Stimulated activated CD4-positive, alpha-beta T cell treated with anti-CD3 and anti-CD28 coated beads, TNF-alpha, amount 100 ng/mL, for 24 hours (primary cell): ENCODE measurements at places on chromosomes 7 and 10.

DNA sequence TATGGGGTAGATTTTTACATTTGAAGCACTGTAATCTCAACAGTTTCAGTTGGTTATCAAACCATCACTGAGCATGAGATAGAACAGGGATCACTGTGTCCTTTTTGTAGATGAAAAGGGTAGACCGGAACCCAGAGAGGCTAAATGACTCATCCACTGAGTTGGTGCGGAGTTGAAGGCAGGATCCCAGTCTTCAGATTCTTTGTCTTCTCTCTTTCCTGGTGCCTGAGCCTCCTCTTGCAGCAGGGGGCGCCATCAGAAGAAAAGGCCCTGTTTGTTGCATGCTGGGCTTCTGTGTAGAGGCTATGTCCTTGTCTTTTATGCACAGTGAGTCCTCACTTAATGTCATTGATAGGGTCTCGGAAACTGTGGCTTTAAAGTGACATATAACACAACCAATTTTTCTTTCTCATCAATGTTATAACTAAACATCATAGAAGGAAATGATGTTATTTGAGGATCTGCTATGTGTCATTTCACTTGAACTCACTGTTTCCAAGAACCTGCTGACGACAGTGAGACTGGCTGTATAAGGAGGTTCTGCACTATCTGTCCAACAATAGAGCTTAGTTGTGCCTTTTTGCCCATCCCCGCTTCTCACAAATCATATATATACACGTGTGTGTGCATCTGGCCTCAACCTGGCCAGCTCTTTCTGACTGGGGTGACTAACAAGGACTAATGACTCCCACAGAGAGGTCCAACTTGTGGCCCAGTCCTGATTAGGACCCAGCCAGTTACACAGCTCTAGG lies 14.3 kb downstream of the ZNF282 start:
- DNase-seq, result peak; percentile 48

DNA sequence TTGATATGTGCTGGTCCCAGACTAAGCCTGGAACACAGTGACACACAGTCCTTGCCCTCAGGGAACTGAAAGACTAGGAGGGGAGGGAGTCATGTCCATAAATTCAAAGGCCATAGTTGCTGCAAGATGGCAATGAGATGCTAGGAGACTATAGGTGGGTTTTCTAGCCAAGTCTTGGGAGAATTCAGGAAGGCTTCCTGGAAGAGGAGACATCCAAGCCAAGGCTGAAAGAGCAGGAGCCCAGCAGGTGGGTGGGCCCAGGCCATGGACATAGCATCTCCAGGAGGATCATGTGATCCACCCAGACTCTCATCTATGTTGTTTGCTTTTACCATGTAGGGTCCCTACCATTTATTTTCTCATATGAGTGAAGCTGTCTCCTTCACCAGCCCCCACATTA lies 335.1 kb downstream of the DPP6 start:
- no peak for DNase-seq

- no peak for DNase-seq
Measured at GRCh38 chr10:110048781-110049180, 41.0 kb downstream of the ADD3 start.

DNA sequence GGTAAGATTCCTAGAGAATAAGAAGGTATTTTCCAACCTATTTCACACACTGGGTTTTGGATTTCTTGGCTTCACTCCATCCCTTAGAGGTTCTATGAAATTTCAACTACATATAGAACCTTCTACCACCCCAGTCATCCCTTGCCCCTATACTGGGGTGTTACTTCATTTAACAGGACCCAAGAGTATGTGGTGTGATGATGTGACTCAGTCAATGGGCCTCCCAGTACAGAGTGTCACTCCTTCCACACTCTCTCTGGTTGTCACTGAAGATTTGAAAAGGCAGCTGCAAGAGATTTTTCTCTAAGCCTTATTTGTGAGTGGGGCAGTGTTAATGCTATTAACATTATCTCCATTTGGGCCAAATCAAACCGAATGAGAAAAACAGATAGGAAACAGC lies 33.5 kb downstream of the FGFBP3 start:
- DNase-seq, result no peak

GRCh38 chr7:17405786-17406185 lies 107.3 kb downstream of the AHR start:
- no peak for DNase-seq

GRCh38 chr10:112389271-112389822 lies 15.4 kb downstream of the ACSL5 start:
- peak; percentile 38 for DNase-seq

GRCh38 chr10:44178856-44179255 lies 206.0 kb downstream of the CXCL12 start:
- no peak for DNase-seq

DNA sequence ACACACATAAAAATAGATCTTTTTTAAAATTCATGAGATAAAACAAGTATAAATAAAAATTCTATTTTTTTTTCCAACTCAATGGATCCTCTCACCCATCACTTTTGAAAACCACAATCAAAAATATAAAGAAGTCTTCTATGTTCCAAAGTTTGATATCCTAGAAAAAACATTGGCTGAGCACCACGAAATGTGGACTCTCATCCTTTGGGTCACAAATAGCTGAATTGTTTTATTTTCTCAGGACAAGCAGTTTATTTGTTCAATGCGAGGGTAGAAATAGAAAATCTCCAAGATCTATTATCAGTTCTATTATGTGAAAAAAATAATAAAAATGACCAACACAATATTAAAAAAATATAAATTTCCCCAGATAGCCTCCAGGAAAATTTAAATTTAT lies 310.5 kb upstream of the DGKB start:
- no peak for DNase-seq

GRCh38 chr7:49425277-49425818 lies 348.1 kb upstream of the VWC2 start:
- no peak for DNase-seq

DNA sequence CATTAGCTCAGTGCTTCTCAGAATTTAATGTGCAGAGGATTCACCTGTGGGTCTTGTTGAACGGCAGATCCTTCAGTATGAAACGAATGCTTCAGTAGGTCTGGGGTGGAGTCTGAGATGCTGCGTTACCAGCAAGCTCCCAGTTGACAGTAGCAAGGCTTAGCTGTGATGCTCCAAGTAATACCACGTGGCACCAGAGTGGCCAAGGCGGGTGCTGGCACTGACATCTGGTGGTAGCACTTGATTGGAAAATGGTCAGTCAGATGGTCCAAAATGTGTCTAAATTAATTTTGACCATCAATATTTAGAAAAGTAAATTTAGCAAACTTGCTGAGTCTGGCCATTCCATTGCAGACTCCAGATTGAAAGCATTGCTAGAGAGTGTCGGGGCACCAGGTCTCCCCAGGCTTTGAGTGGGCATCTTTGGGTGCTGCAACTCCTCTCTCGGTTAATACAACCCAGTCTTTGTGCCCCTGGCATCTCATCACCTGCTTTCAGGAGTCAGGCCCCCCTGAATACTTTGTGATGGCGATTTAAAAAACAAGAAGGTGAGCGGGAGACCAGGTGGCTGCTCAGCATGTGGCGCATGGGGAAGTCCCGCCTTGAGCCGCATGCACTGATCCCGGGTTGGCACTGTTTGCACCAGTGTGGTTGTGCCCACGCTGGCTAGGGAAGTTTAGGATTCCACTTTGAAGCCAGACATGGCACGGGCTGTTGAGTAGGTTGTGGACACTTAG lies 130.1 kb downstream of the NT5C2 start:
- no peak for DNase-seq

GRCh38 chr10:12594448-12594944 lies 245.1 kb downstream of the CAMK1D start:
- peak; percentile 23 for DNase-seq

DNA sequence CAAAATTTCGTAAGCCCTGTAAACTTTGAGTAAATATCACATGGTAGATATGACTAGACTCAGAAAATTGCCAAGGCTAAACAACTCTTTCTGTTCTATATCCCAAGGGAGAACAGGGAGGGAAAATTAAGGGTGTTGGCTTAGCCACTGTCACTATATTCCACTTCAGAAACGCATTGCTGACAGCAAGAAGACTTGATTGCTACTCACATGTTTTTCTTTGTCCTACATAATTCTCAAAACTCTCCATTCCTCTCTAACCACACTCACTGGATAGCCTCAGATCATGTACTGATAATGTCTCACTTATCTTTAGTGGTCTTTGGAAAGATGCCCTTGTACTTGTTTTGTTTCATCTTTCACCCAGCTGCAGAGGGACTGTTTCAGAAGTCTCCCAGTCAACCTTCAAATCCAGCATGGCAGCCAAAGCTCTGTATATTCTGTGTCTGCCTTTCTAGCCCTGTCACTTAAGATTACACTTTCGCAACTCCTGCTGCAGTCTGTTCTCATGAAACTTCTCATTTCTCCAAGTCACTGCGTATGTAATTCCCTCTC lies 582.4 kb upstream of the FZD8 start:
- DNase-seq, result no peak

DNA sequence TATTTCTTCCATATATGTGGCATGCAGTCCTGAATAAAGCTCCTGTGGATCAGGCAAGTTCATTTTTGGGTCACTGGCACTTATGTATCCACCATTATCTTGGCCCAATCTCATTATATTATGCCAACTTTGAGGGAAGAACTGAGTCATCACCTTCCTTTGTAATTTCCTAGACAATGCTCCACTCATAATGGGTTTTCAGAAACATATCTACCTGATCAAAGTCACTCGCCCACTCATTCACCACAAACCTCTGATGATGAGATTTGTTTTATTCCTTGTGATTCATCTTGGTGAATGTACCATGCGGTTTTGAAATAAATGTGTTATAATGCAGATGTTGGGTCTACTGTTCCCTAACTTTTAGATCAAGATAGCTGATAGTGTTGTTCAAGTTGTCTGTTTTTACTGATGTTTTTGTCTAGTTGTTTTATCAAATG lies 525.8 kb downstream of the KIF20B start:
- DNase-seq, result peak; percentile 21

DNA sequence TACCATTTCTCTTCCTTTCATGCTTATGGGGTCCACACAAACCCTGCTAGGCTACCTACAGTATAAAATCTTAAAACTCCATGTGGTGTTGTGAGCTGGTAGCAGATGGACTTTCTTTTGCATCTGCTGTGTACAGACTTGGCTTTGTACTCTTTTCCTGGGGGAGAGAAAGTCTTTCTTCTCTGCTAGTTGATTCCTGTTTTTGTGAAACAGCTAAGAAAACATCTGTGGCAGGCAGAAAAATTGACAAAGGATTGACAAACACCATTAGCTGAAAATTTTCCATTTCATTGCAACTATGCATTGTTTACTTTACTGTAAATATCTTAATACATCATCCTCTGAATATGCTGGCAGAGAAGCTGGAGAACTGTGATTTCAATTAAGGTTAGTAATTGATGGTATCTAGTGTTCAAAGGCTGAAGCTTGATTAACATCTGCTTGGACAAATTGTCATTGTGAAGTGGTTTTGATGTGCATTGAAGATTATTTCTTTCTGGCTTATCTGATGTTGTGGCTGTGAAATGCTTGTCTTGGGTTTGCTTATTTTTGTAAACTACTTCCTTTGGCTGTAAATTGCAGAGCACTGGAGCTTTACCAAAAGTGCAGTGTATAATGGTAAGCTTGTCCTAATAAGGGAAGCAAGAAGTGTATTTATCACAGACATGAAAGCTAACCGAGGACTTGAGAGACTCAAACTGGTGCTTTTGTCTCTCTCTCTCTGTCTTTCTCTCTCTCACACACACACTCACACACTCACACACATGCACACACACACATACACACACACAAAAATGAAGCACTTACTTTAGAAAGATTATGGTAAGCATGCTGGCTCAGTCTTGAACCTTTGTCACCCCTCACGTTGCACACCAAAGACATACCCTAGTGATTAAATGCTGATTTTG lies at the start of gene FOXP2:
Gene FOXP2 (plus strand): TSS at position 660 of the 908 bp plus-strand sequence. CDS start 11,697 bp downstream, outside the sequence.
- no peak for DNase-seq

GRCh38 chr7:135333200-135333599 lies 99.6 kb downstream of the STRA8 start:
- no peak for DNase-seq

- DNase-seq, result no peak
Measured at GRCh38 chr10:124016804-124017375, 76.5 kb downstream of the CHST15 start.

GRCh38 chr10:94214481-94214893 lies 148.3 kb downstream of the NOC3L start:
- no peak for DNase-seq

- no peak for DNase-seq
Measured at GRCh38 chr7:142384493-142384922, 126.7 kb upstream of the PRSS58 start.

DNA sequence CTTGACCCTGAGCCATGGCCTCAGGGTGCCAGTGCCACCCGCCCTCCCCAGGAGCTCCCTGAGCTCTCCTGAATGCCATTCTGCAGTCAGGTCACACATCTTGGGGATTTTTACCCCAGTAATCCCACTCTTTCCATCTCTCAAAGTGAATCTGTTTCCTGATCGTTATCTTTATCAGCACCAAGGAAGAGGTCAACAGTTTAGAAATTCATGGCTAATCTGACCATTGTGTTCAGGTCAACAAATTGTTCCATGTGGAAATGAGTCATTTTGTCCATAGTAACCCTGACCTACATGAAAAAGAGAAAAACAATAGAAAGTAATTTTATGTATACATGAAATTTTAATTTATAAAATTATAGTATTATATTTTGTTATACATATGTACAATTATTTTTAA lies 28.8 kb upstream of the ZNF488 start:
- DNase-seq, result no peak

GRCh38 chr7:739983-740942 lies 13.2 kb upstream of the PRKAR1B start:
- DNase-seq, result no peak

DNA sequence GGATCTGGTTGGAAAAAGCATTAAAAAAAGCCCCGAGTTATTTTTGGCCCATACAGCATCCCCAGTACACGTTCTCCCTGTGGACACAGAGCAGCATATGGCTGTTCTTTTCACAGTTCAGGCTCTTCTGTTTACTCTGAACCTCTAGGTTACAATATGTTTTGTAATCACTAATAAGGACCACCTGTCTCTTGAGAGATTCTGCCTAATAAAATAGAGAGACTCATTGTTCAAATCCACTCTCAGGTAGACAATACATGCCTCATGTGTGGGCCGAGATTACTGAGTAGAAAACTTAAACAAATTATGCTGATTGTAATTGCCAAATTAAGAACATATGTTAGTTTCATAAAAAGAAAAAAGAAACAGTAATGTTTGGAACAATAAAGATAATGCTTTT lies 647.7 kb downstream of the GRM8 start:
- no peak for DNase-seq

DNA sequence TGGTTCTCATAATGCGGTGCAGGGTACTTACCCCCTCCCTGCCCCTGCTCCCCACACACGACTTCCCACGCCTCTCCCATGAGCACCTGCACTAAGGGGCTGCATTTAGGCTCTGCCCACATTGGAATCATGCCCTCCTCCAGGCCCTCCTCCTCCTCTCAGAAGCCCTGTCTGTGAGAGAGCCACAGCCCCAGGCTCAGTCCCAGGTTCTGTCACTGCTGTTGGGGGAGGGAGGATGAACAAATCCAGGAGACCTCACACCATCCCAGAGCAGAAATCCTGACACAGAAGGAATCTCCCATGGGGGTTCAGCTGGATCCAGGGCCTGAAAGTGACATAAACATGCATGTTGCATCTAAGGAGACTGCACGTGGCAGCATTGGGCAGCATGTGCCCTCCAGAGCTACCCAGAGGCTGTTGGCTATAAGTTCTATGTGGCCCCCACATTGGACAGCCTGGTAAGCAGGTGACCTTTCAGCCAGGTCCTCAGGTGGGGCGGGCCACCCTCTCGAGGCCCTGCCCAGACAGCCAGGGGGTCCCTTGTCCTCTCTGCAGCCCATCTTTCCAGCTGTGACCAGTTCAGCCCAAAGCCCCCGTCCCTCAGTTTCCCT lies 1.6 kb upstream of the PILRA start:
- DNase-seq, result no peak

- no peak for DNase-seq
Measured at GRCh38 chr7:93036149-93036640, 81.6 kb downstream of the SAMD9 start.

GRCh38 chr10:34360984-34361383 lies 454.1 kb downstream of the PARD3 start:
- DNase-seq, result no peak
